ENCODE measurements at places on chromosomes 2 and 18. TPM values are rescaled to one million over a fixed set of nuclear protein-coding genes. Genes with fewer than 3 reads are reported as not detected.

The LYG2 gene
- not detected for total RNA-seq

The RNF144A gene
- 41.5 TPM for total RNA-seq

The GPR148 gene
- 0.31 TPM for total RNA-seq

The AGXT gene
- total RNA-seq = not detected

The FAP gene
- 2.2 TPM for total RNA-seq

The HAAO gene
- total RNA-seq = 0.62 TPM

The C2orf81 gene
- 0.62 TPM for total RNA-seq
